Breast epithelium (tissue), 4 donors: ENCODE measurements at places on chromosomes 2 and 18. TPM values are rescaled to one million over a fixed set of nuclear protein-coding genes. Genes with fewer than 3 reads are reported as not detected.

Gene CRYBA2
- total RNA-seq = not detected

Gene DUSP28
- total RNA-seq = 6.9 TPM

Gene GCKR
- 1.8 TPM for total RNA-seq

Gene GPR35
- 2.6 TPM for total RNA-seq

Gene LYG1
- total RNA-seq = 2.2 TPM

Gene SATB2
- 8.2 TPM for total RNA-seq

Gene AKAIN1
- total RNA-seq = not detected

Gene CNTNAP5
- not detected for total RNA-seq

DNA sequence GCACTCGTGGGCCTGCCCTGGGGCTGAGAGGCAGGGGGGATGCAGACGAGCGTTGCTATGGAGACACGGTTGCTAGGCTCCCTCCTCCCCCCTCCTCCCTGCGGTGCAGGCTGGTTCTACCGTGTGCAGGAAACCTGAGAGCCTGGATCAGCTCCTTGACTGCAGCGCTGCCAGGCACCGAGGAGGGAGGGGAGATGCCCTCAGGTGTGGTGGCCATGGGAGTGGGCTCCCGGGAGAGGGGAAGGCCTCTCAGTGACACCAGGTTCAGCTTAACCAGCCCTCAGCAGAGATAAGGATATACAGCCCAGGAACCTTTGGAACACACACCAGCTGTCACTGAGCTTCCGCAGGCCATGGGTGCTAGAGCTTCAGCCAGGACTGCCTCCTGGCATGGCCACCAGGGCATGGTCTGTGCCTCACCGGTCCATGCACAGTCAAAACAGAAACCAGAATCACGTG lies 124.4 kb upstream of the PXDN start:
- DNase-seq = no peak

- no peak for DNase-seq
Measured at GRCh38 chr2:168853471-168853870, 36.8 kb downstream of the SPC25 start.

- DNase-seq = no peak
Measured at GRCh38 chr2:40384714-40385113, 67.2 kb downstream of the SLC8A1 start.

- no peak for DNase-seq
Measured at GRCh38 chr2:176494949-176495353, 225.7 kb downstream of the MTX2 start.

DNA sequence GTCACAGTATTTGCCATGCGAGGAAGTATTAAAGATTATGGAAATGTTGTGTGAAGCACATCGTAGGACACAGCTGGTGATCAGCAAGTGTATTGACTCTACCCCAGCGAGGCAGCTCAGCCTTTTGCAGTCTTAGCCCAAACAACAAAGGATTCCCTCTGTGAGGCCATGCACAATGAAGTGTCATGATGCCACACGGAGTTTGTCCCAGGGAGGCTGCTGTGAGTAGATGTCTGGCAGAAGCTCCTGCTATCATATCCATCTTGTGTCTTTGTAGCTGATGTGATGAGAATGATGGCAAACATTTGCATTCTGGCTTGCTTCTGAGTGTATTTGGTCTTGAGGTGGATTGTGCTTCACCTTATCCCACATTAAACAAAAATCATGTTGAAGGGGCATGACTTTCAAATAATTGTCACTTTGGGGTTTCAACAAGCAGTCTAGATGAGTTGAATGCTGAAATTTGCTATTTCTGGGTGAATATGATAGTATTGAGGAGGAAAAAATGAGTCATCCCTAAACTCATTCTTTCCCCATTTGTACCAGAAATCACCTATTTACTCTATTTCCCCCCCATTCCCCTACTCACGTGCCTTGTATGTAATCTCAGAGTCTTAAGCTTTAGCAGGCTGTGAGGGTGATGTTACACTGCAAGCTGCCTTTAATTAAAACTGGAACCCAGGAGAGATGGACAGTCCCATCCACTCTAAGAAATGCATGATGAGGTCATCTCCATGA lies 273.5 kb downstream of the RNF144A start:
- no peak for DNase-seq

- no peak for DNase-seq
Measured at GRCh38 chr2:186853951-186854350, 5.0 kb upstream of the ZSWIM2 start.

- DNase-seq = no peak
Measured at GRCh38 chr2:18063826-18064470, 185.5 kb downstream of the KCNS3 start.

- no peak for DNase-seq
Measured at GRCh38 chr18:23825496-23825895, 136.2 kb downstream of the LAMA3 start.

DNA sequence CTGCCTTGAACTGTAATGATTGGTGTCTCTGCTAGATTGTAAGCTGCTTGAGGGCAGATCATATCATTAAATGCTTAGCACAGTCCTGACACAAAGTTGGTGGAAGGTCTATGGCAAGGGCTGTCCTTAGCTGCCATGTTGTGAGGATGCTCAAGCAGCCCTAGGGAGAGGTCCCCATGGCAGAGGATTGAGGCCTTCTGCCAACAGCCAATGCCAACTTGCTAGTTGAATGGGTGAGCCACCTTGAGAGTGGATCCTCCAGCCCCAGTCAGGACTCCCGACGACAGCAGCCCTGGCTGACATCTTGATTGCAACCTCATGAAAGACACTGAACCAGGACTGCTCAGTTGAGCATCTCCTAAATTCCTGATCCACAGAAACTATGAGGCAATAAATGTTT lies 115.3 kb upstream of the SMAD2 start:
- DNase-seq = no peak

DNA sequence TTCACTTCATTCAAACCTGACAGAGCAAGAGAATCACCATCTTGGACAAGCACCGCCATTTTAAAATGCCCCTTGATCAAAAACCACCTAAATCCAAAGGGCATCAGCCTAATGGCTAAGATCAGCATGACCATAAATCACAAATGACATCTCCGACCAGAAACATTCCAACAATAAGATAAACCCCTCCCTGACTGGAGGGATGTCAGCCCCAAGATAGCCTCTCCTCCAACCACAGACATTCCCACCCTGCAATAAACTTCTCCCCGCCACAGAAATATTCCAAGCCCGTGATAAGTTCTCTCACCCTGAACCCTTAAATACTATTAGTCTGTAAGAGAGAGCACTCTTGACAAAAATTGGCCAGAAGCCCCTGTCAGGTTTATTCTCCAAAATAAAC lies 21.6 kb upstream of the LYPD1 start:
- DNase-seq = no peak

GRCh38 chr2:31341351-31341750 lies 73.2 kb downstream of the XDH start:
- no peak for DNase-seq

GRCh38 chr2:230600881-230601280 lies 111.8 kb upstream of the CAB39 start:
- no peak for DNase-seq
